HCT116 (cell line): ENCODE measurements at places on chromosomes 12 and 14.
A peak's percentile ranks its signal among the peaks of the same experiment; 100 is the strongest.

DNA sequence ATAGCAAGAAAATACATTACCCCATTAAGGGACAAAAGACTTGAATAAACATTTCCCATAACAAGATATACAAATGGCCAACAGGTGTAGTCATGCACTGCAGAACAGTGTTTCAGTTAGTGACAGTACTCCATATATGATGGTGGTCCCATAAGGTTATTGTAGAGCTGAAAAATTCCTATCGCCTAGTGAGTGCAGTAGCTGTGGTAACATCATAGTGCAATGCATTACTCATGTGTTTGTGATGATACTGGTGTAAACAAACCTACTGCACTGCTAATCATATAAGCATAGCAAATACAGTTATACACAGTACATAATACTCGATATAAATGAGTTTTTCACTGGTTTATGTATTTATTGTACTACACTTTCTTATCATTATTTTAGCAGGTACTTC lies 168.7 kb downstream of the C12orf75 start:
- no peak for DNase-seq

GRCh38 chr12:93624595-93625294 lies 52.3 kb downstream of the SOCS2 start:
- DNase-seq, result peak; percentile 75

DNA sequence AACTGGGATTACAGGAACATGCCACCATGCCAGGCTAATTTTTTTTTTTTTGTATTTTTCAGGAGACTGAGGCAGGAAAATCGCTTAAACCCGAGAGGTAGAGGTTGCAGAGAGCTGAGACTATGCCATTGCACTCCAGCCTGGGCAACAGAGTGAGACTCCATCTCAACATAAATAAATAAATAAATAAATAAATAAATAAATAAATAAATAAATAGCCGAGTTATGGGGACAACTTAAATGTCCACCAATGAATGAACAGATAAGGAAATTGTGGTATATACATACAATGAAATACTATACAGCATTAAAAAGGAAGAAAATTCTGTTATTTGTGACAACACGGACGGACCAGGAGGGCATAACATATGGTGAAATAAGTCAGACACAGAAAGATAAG lies 325.7 kb downstream of the NELL2 start:
- DNase-seq, result no peak

GRCh38 chr12:115355301-115355700 lies 671.3 kb upstream of the TBX3 start:
- DNase-seq, result no peak

DNA sequence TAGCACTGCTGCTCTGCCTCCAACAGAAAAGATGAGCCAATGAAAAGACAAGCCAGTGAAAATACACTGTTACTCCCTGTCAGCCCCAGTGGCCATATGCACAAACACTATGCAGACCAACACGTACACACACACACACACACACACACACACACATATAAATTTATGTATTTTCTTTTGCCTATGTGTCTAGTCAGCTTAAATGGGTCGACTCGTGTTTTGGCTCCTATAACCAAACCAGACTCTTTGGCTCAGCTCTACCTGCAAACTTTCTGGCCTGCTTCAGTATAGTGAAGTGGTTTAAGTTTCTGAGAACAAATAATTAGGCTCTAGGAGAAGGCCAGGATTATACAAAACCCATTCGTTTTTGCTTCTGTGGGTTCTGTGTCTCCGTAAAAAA lies 30.3 kb upstream of the PMCH start:
- DNase-seq, result no peak

GRCh38 chr12:26628234-26628633 lies 204.8 kb downstream of the ITPR2 start:
- no peak for DNase-seq

DNA sequence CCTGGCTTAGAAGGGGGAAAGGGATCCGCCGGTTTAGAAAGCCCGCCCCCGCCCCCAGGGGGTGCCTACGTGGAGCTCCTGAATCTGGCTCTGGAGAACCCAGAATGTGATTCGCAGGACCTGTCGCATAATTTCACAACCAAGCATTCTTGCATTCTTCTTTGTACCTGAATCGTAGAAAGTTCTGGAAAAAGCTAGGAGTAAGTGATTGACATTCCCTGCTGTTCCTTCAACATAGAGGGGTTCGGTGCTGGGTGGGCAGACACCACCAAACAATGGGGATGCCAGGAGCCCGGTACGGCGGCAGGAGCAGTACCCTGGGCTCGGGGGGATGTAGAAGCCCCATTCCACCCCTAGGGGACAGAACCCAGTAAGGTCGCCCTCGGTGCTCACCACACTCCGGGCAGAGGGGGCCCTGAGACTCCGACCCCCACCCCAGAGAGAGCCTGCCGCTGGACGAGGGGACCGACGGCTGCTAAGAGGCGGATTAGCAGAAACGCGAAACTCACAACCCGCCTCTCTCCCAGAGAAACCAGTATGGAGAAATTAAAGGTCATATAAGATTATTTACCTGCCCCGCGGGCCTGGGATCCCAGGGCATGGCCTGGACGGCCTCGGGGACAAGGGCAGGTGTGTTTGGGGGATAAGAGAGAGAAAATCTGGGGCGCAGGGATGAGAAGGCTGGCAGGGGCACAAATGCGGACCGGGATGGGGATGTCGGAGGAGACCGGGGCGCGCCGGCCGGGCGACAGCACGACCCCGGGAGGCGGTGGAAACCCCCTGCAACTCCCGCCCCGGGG lies 520 bp downstream of the CSRP2 start:
- DNase-seq, result peak; percentile 15

DNA sequence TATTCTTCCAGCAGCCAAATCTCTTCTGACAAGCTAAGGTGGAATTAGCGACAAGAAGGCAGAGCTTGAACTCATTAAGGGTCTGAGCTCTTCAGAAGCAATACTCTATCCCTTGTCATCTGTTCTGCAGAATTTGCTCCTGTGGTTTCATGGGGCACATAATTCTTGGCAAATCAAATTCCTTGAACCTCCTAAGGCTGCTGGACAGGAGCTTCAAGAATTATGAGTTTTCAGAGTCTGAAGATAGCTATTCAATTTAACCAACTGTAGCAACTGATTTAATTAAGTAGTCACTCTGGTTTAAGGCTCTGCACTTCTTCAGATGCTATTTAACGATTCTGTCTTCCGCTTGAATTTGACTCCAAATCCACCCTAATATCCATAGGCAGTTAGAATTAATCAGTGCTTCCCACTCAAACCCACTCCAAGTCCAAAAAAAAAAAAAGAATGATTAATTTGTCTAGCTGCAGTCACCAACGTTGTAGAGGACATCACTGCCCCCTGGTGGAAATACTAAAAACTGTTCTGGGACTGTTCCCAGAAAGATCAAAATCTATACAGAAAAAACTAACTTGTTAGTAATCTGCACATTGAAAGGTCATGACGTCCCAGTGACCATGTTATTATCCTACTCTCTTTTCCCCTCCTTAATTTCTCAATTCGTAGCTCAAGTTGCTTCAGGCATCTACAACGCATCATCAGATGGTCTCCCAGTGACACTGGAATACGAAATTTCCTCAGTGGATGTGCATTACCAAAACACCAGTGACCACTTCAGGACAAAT lies 169.9 kb downstream of the KIF21A start:
- peak; percentile 22 for DNase-seq

GRCh38 chr14:42961509-42961908 lies 1354.8 kb downstream of the LRFN5 start:
- no peak for DNase-seq

DNA sequence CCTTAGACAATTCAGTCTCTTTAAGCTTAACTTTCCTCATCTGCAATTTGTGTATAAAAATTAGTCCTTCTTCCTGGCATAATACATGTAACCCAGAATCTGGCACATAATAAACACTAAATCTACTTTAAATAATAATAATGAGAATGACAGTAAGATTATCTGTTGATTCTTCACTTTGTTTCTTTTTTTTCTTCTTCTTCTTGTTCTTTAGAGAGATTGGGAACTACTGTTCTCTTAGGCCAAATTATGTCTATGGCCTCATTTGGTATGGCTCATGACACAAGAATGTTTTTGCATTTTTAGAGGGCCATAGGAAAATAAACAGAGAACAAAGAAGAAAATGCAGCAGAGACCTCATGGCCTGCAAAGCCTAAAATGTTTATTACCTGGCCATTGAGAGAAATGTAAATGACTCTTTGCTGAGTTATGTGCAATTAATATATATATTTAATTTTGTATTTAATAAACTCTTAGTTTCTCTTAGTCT lies 275.8 kb downstream of the SLC6A15 start:
- no peak for DNase-seq

DNA sequence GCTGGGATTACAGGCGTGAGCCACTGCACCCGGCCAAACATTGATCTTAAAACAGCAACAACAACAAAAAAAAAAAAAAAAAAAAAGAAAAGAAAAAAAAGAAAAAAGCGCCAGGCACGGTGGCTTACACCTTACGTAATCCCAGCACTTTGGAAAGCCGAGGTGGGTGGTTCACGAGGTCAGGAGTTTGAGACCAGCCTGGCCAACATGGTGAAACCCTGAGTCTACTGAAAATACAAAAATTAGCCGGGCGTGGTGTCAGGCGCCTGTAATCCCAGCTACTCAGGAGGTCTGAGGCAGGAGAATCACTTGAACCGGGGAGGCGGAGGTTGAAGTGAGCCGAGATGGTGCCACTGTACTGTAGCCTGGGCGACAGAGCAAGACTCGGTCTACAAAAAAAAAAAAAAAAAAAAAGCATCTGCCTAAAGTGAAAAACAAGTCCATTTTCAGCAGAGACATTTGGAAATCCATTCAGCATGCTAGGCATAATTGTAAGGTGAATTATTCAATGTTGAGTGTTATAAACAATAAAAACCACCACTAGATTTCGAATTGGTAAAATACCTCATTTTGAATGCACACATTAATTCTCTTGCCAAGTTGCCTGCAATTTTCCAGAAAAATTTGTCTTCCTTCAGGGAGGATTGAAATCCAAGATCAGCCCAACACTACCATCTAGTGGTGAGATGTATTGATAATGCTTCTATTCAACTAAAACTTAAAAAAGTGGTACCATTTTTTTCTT lies 8.0 kb upstream of the CERS5 start:
- DNase-seq, result peak; percentile 58

DNA sequence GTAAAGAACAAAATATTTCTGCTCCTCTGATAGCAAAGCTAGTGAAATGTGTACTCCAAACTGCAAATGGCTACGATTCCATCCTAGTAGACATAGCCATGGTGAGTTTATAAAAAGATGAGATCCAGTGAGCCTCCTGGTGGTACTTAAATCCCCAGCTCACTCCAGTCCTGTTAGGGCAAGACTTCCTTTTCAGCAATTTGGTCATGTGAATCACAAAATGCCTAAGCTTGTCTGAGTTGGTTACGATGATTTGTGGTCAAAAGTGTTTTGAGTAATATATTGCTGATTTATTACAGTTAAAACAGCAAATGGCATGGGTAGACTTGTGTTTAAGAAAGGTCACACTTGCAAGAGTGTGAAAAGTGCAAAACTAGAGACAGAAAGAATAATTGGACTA lies 102.7 kb upstream of the NAV3 start:
- no peak for DNase-seq

GRCh38 chr14:81125536-81125935 lies 95.2 kb downstream of the GTF2A1 start:
- no peak for DNase-seq

DNA sequence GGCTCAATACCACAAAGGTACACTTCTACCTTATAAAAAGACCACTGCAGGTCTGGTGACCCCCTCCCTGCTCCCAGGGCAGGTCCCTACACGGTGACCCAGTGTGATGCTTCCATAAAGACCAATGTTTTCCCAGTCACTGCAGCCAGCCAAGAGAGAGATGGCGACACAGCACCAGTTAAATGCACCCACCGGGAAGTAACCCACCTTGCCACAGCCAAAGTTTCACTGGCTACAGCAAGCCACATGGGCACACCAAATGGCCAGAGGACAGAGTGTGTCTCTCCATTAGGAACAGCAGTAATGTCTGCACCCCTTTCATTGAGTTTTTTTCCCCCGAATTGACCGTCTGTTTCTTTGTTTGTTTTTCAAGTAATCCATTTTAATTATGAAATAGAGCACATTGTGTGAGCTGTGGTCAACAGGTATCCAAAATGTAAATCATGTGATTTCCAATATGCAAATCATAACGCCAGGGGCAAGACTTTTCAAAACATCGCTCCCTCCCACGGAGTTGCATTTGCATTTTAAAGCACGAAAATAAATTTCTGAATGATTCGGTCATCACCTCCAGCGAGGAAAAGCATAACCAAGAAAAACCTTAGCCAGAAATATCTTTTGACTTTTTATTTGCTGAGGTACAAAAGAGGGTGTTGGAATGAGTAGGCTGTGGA lies 48.9 kb upstream of the EML1 start:
- DNase-seq, result no peak

DNA sequence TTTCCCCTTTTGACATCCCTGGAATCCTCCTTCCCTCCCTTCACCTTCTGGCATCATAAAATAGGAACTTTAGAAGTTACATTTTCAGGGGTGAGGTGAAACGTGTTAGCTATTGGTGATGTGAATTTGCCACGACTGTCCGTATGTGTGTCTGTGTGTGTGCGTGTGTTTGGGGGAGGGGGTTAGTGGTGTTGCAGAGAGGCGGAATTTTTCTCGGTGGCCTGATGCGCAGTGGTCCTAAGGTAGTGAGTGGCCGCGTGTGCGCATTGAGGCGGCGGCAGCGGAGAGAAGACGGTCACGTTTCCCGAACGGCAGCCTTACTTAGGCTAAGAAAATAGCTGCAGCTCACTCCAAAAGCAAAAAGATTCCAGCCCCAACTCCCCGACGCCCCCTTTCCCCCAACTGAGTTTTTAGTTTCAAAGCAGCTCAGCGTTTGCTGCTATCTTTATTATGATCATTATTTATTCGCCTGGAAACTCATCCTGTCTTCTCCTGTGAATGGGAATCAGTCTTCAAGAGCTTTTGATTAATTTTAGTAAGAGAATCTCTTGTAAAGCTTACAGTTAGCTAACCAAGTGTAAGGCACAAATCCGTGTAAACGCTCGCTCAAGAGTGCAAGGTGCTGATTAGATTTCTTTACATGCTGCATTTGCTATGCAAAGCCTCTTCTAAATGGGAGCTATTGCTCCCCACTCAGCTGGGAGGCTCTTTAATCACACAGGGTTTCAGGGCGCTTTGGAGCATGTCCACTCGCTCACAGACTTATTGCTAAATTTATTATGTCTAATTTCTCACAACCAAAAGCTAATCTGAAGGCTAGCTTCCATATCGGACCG lies 4.7 kb downstream of the FLRT2 start:
- DNase-seq, result no peak

GRCh38 chr12:9147461-9147860 lies 31.7 kb upstream of the A2M start:
- no peak for DNase-seq

DNA sequence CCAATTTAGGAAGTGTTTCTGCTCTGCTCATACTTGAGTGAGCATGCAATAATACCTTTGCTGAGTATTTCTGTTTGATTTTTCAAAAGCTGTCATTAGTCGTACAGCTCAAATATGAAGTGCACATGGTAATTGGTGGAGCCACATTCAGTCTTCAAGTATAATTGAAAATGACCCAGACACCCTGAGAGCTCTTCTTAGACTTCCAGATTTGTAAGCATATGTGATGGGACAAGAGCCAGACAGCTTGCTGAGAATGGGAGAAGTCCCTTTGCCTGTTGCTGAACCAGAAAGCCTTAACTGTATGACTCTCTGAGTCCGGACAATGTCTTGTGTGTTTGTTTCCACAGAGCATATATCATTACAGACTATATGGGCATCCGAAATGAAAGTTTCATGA lies 307.3 kb downstream of the TMEM117 start:
- no peak for DNase-seq

- no peak for DNase-seq
These were observed 636.5 kb upstream of the TBX3 start for GRCh38 chr12:115320451-115320850.
